RWPE2 (cell line): ENCODE measurements at places on chromosomes 1 and 21.

DNA sequence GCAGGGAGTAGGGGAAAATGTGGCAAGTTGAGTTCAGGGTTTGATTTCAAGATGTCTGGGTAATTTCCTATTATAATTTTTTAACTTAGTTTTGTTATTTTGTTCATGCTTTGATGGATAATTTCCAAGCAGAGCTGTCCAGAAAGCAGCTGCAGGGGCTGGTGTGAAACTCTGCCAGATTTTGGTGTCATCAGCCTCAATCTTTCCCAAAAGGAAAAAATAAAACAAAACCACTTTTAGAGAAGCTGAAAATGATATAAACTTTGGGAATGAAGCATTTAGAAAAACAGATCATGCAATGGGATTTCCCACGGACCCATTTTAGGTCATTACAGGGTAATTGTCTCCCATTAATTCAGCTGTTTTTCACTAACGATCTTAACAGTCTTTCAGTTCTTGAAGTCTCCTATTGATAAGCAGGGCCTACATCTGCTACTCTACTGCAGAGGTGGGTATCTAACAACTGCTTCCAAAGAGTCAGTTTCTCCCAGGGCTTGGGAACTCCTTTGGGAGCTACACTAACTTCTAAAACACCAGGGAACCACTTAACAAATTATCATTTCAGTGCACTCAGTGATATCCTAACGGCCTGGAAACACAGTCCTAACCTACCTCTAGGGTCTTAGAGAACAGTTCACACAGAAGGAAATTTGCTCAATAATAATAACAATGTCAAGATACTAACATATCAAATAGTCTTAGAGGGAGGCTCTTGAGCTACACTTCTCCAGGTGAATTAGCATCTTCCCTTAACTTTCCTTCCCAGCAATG is 12.3 kb downstream of the ZNF436 start:
- H3K27me3 ChIP-seq: no peaks in the 10 kb centered on the region
- no peak overlapping the region for H3K27ac ChIP-seq
- H3K36me3 ChIP-seq: peaks cover 36% of the 10 kb centered on the region
- H3K4me3 ChIP-seq: no peak overlapping the region
- DNase-seq: no peak

DNA sequence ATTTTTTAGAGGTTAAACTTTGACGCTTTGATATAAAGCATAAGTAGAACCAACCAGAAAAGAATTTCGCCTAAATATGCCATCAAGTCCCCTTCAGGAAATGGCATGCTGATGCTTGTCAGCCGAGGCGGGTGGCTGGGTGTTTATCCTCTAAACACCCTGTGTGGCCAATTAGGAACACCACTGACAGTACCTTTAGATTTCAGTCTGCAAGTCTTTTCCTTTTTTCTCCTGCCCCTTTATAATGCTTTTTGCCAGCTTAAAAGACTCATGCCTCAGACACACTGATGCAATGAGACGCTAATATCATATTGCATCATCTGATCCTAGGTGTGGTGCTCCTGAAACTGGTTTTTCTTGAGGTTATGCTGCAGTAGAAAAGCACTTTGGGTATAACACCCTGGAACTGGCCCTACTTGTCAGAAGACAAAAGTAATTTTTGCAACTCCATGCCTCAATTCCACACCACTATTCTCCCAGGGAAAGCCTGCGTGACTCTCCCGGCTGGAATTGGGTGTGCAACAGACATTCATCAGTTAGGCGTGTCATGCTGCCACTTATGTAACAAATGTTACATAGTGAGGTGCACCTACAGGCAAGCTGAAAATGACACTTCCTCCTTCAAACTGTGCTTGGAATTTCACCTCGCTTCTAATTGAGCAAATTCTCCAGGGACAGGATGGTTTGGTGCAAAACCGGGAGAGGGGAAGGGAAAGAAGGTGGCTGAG is 2.0 kb upstream of the RCC2 start:
- peaks cover 14% of the 10 kb centered on the region for H3K36me3 ChIP-seq
- H3K27me3 ChIP-seq: no peaks in the 10 kb centered on the region
- peak; percentile 79 for DNase-seq
- H3K27ac ChIP-seq: peak overlapping the region; percentile 97
- H3K4me3 ChIP-seq: peak overlapping the region; percentile 92
- H3K4me1 ChIP-seq: peaks cover 32% of the 10 kb centered on the region

- H3K4me3 ChIP-seq: no peak overlapping the region
- DNase-seq: no peak
- peaks cover 5% of the 10 kb centered on the region for H3K4me1 ChIP-seq
Observed at GRCh38 chr1:95002540-95003432, 70.0 kb downstream of the ALG14 start.

DNA sequence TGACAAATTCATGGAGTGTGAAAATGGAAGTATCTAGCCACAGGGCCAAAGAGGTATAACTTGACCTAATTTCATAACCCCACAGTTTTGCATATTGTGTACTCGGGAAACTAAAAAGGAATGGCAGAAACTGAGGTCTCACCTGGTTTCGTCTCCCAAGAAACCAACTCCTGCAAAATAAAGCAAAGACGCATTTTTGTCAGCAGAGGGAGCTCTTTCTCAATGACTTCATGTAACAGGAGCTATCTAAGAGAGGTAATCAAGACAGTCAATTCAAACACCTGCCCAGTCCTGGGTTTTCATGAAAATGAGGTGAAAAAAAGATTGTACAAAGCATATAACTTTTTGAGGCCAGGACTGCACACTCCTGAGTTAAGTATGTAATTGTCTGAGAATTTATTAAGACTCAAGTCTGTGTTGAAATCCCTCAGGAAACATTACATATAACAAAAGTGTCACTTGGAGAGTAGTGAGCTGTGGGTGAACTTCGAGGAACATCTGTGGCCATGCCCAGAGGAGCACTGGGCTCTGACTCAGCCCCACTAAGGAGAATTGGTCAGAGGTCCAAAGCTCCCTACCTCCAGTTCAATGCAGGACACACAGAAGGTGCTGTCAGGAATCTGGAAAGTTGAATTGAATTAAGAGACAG is 17.6 kb downstream of the FCRL4 start:
- H3K27ac ChIP-seq: no peak overlapping the region
- DNase-seq: no peak
- H3K36me3 ChIP-seq: no peaks in the 10 kb centered on the region
- no peak overlapping the region for H3K4me3 ChIP-seq

DNA sequence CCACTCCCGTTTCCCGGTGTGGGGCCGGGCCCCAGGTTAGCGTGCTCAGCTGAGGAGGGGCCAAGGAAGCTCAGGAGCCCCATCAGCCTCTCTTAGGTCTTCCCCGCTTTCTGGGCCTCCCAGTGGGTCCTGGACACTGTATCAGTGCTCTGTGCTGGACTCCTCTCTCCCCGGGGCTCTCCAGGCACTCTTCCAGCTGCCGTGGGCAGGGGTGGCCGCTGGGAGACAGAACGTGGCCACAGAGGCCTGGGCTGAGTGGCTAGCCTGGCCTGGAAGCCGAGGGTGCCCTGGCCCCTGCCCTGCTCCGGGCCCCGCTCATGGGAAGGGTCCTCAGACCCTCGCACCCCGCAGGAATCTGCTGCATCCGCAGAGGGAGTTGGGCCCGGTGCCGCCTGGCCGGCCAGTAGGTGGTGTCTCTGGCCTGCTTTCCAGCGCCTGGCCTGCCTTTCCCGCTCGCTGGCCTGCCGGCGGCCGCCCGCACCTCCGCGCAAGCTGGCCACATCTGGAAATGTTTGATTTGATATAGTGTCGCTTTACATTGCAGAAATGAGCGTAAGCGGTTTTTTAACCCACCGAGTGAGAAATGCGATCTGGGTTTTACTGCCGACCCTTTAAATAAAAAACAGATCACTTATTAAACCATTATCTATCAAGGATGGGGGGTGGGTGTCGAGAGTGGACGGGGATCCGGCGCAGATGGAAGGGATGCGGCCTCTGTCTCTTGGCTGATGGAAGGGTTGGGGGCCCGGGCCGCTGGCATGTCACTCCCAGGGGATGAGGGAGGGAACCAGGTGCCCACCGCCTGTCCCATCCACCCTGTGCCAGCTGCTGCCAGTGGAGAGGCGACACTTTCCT is 74.4 kb upstream of the TTC34 start:
- H3K4me3 ChIP-seq: no peak overlapping the region
- H3K36me3 ChIP-seq: no peaks in the 10 kb centered on the region
- no peaks in the 10 kb centered on the region for H3K27me3 ChIP-seq
- no peak for DNase-seq
- no peaks in the 10 kb centered on the region for H3K4me1 ChIP-seq

GRCh38 chr1:161772397-161772796 is 6.3 kb downstream of the ATF6 start:
- H3K27ac ChIP-seq: no peak overlapping the region
- DNase-seq: no peak
- H3K4me3 ChIP-seq: no peak overlapping the region
- H3K27me3 ChIP-seq: no peaks in the 10 kb centered on the region
- peaks cover 1% of the 10 kb centered on the region for H3K4me1 ChIP-seq

DNA sequence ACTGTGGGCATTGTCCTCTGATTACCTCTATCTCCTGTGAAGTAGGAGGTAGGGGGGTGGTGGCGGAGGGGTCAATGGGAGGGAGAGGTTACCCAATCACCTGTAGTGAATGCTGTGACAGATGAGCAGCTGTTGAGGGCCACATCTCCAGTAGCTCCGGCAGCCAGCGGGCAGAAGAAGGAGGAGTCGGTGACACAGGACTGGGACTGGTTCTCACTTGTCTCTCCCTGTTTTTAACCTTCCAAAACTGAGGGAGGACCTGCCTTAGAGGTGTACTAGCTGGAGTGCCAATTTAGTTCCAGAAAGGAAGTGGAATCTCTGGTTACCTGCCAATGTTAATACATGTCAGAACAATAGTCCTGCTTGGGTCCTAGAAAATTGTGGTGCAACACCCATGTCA is 56.2 kb upstream of the ENAH start:
- DNase-seq: no peak
- H3K4me3 ChIP-seq: no peak overlapping the region
- H3K4me1 ChIP-seq: peaks cover 16% of the 10 kb centered on the region
- no peaks in the 10 kb centered on the region for H3K36me3 ChIP-seq

- no peak overlapping the region for H3K27ac ChIP-seq
- no peaks in the 10 kb centered on the region for H3K27me3 ChIP-seq
- H3K4me1 ChIP-seq: no peaks in the 10 kb centered on the region
Observed at GRCh38 chr1:17682400-17682799, 72.7 kb upstream of the ACTL8 start.

- no peaks in the 10 kb centered on the region for H3K4me1 ChIP-seq
- H3K36me3 ChIP-seq: no peaks in the 10 kb centered on the region
- DNase-seq: no peak
- H3K27me3 ChIP-seq: no peaks in the 10 kb centered on the region
- H3K27ac ChIP-seq: no peak overlapping the region
Observed at GRCh38 chr1:2907051-2907450, 105.6 kb upstream of the TTC34 start.

DNA sequence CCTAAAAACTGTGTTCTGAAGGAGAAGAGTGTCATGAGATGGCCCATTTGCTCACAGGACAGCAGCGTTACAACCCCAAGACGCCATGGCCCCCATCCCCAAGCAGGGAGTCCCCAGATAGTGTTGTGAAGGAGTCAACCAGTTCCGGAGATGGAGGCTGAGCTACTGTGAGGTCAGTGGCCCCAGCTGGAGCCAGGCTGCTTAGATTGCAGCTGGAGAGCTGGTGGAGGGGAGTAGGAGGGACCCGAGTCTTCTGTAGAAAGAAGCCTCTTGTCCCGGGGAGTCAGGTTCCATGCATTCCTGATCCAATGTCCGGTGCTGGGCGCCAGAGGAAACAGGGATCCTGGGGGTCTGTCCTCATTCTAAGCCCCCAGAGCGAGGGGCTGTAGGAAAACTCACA is 93.5 kb upstream of the SIM2 start:
- no peaks in the 10 kb centered on the region for H3K4me1 ChIP-seq
- no peaks in the 10 kb centered on the region for H3K27me3 ChIP-seq
- no peak for DNase-seq
- H3K36me3 ChIP-seq: no peaks in the 10 kb centered on the region
- no peak overlapping the region for H3K27ac ChIP-seq

DNA sequence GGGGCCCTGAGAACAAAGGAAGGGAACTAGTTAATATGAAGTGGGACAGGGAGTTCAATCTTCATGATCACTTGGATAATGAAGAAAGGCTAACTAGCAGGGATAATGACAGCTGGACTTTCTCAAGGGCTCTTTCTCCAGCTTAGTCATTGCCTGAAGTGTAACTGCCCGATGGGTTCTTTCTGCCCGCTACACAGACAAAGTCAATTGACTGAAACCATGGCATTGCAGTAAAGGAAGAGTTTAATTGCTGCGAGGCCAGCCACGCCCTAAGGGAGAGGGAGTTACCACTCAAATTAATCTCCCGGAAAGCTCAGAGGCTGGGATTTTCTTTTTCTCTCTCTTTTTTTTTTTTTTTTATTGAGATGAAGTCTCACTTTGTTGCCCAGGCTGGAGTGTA is 16.6 kb upstream of the SLC2A5 start:
- peak overlapping the region; percentile 61 for H3K27ac ChIP-seq
- H3K36me3 ChIP-seq: no peaks in the 10 kb centered on the region
- peaks cover 17% of the 10 kb centered on the region for H3K4me1 ChIP-seq
- no peaks in the 10 kb centered on the region for H3K27me3 ChIP-seq
- no peak overlapping the region for H3K4me3 ChIP-seq
